ENCODE measurements at places on chromosomes 5 and 9. TPM values are rescaled to one million over a fixed set of nuclear protein-coding genes. Genes with fewer than 3 reads are reported as not detected.

Gene FBP1
- 5.1 TPM for total RNA-seq

DNA sequence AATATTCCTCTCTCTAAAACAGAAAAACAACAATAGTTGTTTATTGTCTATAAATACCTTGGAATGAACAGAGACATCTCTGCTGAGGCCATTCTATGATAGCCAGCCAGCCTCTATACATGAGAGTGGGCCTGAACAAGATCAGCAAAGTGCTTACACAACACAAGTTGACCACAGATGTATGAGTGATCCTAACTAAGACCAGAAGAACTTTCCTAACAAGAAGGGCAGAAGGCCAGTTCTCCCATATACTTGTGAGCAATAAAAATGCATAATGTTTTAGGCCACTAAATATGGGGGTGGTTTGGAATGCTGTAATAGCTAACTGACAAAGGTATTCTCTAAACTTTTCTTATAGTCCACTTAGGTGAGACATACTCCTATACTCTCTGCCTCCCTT lies 345.7 kb downstream of the SPATA31D1 start:
- no peak for DNase-seq

DNA sequence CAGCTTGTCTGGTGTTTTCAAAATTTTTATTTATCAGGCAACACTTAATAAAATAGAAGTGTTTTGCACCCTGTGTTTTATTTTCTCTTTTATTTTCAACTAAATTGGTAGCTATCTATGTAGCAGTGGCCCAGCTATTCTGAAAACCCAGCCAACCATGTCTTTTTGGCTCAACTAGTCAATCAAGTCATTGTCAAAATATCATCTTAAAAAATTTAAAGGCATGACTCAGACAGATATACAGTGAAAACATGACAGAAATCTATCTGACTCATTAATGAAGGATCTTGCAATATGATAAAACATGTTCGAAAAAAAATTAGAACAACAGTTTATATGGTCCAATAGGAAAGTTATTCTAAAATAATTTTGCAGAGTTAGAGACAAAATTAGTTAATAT lies 75.1 kb downstream of the HSD17B4 start:
- DNase-seq, result no peak

DNA sequence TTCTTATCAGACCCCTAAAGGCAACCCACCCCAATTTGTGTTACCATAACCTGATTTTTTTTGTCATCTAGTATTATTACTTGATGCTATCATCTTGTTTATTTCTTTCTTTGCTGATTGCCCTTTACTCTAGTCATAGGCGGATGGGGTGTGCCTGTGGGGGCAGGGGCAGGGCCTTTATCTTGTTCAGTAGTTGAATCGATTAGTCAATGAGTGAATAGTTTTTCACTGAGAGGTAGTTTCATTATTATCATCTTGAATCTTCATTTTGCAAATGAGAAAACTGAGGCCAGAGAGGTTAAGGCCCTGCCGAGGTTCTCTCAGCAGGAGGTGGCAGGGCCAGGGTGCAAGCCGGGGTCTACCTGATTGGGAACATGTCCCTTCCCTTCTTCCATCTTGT lies 9.4 kb upstream of the GM2A start:
- no peak for DNase-seq

- no peak for DNase-seq
These were observed 20.3 kb downstream of the MELK start for GRCh38 chr9:36592801-36593583.

Gene CPEB4
- 25.3 TPM for total RNA-seq

- peak; percentile 66 for DNase-seq
These were observed 4.3 kb downstream of the EEIG1 start for GRCh38 chr9:127976498-127976897.

- peak; percentile 71 for DNase-seq
These were observed 15.6 kb downstream of the DNM1 start for GRCh38 chr9:128218518-128219389.

- DNase-seq, result no peak
These were observed 16.2 kb downstream of the RALGDS start for GRCh38 chr9:133104718-133105460.

GRCh38 chr9:22449719-22450118 lies 3.1 kb downstream of the DMRTA1 start:
- DNase-seq, result no peak

Gene CARD9
- 1.9 TPM for total RNA-seq

DNA sequence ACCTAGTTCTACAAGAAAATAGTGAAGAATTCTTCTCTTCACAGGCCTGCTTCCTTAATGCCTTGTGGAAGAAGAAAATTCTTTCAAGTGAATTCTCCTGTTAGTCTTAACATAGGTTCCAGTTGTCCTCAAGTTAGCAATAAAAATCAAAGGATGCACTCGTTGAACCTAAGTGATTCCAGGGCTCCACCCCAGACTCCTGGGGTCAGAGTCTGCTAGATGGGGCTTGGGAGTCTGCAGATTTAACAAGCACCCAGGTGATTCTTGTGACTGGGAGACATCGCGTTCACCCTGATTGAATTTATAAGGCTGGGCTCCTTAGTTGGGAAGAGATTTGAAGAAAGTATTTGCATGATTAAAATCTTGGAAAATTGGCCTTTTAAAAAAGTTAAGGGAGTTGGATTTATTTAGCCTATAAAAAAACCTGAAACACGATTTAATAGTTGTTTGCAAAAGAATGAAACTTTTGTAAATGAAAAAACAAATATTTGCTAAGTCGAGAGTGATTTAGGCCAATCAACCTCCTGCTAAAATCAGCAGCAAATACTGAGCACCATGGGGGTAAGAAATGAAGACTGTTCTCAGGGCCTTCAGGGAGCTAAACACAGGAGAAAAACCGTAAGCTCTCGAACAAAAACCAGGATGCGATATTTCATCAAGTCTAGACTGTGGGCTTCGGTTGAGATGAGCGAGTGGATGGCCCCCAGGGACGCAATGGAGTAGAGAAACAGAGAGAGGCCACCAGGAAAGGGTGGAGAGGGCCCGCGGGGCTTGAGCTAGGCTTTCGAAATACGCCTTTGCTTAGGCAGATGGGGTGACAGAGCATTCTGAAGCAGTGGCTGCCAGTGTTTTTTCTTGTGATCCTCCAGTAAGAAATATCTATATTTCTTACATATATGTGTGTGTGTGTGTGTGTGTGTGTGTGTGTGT lies 86.9 kb upstream of the TTC23L start:
- DNase-seq, result no peak

Gene APC
- 31.0 TPM for total RNA-seq

- no peak for DNase-seq
These were observed 237.2 kb downstream of the PCSK5 start for GRCh38 chr9:76127637-76128036.

Gene IL13
- total RNA-seq, result 0.20 TPM

- no peak for DNase-seq
These were observed 141.7 kb upstream of the ADRA1B start for GRCh38 chr5:159774476-159775031.

GRCh38 chr5:61348447-61348846 lies 16.4 kb downstream of the ZSWIM6 start:
- DNase-seq, result no peak

- no peak for DNase-seq
These were observed 8.9 kb downstream of the SLC9A3 start for GRCh38 chr5:515273-515836.

DNA sequence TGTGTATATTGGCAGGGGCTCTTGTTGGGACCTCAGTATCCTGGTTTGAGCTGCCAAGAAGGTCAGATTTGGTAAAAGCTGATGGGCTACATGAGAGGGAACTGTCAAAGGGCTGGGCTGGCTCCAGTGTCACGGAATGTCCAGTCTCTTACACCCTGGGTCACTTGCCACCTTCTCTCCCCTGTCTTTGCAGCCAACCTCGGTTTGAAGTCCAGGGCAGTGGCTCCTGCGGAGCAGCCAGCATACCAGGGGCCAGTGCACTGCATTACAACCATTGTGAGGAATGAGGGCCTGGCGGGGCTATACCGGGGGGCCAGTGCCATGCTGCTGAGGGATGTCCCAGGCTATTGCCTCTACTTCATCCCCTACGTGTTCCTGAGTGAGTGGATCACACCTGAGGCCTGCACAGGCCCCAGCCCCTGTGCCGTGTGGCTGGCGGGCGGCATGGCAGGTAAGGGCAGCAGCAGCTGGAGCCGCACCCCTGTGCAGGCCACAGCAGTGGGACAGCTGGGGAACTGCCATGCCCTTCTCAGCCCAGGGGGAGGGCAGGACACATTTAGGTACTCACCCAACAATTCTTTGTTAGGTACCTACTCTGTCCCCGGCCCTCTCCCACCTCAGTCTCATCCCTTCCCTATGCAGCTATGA lies 24.2 kb downstream of the IL9 start:
- DNase-seq, result no peak

DNA sequence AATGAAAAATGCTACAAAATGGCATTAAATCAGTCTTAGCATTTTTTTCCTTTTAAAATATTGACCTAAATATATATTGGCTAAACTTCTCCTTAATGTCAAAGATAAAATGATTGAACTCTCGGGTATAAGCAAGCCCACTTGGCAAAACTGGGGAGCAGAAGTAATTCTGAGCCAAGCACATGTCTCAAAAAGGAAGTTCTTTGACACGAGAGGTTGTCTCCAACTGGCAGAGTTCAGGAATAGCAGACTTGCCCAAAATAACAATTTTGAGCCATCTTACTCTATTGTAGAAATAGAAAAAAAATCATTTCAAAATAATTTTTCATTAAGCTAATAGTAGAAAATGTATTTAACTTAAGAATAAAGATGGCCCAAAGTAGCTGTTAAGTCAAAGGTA lies 10.4 kb upstream of the MLLT3 start:
- no peak for DNase-seq

- DNase-seq, result no peak
These were observed 53.3 kb upstream of the SPATA31D4 start for GRCh38 chr9:81874931-81875330.

DNA sequence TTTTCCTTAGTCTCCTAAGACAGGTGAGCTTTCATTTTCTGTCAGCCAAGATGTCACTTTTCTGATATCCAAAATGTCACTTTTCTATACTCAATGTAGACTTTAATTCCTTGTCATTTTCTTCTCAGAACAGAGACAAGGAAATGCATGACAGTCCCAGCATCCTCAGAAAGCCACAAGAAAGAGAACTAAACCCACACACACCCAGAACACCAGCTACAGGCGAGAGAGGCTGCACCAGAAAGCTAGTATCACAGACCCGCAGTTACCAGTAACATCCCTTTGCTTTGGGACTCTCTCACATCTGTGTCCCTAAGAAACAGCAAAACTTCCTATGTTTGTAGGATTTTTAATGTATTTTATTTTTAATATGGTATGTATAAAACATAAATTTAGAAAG lies 17.1 kb downstream of the TRMO start:
- DNase-seq, result peak; percentile 34

Gene IL12B
- total RNA-seq, result not detected

DNA sequence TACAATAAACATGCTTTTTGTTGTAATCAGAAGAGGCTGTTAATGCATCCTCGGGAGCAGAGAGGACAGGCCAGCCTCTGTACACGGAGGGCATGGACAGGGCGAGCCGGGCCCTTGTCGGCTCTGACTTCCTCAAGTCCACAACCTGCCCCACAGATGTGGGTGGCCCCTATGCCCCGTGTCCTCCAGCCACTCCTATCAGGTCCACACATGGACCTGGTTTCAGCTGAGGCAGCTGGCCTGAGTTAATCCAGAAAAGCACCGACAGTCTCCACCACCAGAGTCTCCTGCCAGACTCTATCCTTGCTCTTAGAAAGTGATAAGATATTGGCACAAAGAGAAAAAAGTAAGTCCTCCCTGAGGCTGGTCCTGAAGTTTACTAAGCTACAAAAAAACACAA lies 52.4 kb upstream of the PHYKPL start:
- no peak for DNase-seq

DNA sequence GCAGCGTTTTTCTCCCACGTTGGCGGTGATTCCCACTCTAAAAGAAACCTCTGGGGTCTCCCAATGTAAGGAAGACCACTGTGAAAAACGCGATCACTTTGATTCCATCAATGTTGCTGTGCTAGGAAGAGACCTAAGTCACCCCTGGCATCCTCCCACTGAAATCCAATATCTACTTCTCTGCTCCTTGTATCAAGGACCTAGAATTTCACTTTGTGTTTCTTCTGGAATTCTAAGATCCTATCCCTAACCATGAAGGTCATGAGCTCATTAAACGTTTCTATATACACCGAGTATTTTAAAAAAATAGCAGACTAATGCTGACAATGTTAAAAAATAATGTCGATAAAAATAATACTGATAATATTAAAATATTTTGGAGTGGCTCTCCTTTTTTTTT lies 118.8 kb upstream of the MYO10 start:
- no peak for DNase-seq

- no peak for DNase-seq
These were observed 11.5 kb downstream of the TMEM171 start for GRCh38 chr5:73131711-73132425.

GRCh38 chr5:172453986-172454357 lies 353 bp downstream of the SH3PXD2B start:
- DNase-seq, result no peak

DNA sequence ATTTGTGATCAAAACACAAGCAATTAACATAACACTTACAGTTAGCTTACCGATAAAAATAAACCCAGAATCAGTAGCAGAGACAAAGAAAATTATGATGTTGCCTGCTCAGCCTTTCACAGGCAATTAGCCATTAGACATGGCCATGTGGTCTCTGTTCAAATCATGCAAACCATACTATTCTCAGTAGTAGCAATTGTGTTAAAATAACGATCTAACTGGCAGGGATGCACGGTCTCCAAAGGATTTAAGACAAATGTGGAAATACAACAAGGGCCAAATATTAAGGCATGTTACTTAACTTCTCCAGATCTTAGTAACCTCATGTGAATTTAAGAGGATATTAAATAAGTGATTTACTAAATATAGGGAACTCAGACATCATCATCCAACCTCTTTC lies 59.5 kb downstream of the PTBP3 start:
- no peak for DNase-seq

Gene PPP3R2
- total RNA-seq, result not detected
